ENCODE measurements at places on chromosomes 2 and 18.

DNA sequence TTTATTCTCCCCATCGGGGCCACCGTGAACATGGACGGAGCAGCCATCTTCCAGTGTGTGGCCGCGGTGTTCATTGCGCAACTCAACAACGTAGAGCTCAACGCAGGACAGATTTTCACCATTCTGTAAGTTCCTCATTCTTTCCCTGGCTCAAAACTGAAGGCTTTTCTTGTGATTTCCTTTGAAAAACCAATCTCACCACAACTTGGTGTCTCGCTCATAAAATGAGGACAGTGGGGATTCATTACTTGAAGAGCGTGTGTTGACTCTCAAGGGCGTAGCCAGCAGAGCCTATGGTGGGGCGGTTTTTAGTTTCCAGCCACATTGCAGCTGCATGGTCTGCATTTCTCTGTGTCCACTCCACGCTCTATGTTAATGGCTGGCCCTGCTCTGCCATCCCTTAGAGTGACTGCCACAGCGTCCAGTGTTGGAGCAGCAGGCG is 29.0 kb downstream of the SLC1A4 start:
- peak; percentile 34 for ATAC-seq

DNA sequence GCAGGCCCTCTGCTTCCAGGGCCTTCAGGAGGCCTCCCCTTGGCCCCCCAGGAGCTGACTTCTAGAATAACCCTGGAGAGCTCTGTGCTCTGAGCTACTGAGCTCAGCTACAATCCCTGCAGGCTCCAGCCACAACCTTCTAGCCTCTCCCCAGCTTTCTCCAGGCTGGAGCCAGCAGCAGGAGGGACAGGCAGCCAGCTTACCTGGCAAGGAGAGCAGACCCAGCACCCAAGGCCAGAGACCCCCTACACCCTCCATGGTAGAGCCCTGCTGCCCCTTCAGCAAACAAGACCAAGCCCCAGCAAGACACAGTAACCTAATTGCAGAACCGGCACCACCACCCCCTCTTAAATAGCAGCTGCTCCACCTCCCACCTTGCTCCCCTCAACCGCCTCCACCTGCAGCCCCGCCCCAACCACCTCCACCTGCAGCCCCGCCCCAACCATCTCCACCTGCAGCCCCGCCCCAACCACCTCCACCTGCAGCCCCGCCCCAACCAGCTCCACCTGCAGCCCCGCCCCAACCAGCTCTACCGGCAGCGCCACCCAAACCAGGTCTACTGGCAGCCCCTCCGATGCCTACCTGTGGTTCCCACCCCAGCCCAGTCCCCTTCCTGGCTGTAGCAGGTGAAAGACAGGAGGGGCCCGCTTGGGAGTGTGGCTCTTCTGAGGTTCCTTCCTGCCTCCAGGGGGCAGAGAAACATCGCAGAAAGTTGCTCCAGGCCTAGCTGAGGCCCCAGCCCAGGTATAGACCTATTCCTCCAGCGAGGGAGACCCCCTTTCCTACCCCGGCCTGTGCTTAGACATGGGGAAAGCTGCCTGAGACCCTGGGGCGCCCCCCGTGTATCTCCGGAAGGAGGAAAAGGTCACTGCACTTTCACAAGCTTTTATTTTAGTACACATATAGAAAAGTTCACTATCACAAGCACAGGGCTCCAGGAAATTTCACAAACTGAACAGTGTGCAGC is at the start of gene ASTL:
Gene ASTL (minus strand): TSS at position 324 of the 967 bp plus-strand sequence. CDS start 66 bp downstream, at position 258.
- ATAC-seq, result no peak

DNA sequence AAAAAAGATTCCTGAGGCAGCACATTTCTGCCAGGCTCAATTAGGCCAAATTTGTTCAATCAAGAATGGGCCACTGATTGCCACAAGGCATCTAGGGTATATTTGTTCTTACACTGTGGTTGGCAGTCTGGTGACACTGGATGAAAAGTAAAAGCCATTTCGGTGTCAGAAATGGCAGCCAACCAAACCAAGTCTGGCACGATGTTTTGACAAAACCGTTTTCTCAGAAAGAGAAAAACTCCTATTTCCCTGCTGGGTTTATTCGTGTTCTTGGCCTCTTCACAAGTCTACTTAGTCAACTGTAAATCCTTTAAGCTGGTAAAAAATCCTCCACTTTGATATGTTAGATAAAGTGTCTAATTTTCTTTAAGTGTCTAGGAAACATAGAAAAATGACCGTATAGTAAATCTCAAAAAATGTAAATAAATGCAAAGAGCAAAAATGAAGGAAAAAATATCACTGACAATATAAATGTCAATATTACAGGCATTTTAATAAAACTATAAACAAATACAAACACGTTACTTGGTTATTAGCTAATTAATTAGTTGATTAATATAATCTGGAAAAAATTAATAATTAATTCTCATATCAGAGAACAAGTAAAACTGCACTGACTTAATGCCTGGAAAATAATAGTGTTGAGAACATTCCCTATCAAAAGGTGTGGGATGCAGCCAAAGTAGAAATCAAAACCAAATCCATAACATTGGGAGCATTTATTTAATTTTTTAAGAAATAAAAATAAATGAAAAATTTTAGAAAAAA is 182.0 kb upstream of the ZNF804A start:
- no peak for ATAC-seq

GRCh38 chr2:237075749-237076599 is 9.7 kb upstream of the COPS8 start:
- no peak for ATAC-seq

DNA sequence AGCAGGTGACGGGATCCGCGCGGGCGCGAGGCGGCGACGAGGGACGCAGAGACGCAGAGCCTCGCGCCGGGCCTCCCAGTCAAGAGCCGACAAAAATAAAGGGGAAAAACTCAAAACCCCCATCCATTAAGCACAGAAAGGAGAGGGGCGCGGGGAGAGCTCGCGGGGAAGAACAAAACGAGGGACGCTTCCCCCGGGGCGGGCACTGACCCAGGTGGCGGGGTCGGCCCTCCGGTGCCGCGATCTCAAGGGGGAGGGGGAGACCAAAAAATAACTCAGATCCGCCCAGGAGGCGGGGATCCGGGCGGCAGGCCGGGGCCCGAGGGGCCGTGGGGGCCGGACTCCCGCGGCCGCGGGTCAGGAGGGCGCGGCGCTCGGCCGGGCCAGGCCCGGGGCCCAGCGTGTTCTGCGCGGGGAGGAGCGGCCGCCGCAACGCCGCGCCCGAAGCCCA is 597 bp downstream of the RNF103 start:
- ATAC-seq, result peak; percentile 78

DNA sequence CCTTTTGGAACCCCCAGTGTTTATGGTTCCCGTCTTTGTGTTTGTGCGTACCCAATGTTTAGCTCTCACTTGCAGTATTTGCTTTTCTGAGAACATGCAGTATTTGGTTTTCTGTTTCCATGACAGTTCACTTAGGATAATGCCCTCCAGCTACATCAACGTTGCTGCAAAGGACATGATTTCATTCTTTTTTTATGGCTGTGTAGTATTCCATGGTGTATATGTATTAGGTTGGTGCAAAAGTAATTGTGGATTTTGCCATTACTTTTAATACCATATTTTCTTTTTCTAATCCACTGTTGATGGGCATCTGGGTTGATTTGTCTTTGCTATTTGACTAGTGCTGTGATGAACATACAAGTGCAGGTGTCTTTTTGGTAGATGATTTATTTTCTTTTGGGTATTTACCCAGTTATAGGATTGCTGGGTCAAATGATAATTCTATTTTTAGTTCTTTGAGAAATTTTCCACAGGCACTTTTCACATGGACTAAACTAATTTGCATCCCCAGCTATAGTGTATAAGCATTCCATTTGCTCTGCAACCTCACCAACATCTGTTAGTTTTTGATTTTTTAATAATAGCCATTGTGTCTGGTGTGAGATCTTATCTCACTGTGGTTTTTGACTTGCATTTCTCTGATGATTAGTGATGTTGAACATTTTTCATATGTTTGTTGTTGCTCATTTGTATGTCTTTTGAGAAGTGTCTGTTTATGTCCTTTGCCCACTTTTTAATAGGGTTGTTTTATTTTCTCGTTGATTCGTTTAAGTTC is 63.6 kb downstream of the CERS6 start:
- ATAC-seq, result no peak

DNA sequence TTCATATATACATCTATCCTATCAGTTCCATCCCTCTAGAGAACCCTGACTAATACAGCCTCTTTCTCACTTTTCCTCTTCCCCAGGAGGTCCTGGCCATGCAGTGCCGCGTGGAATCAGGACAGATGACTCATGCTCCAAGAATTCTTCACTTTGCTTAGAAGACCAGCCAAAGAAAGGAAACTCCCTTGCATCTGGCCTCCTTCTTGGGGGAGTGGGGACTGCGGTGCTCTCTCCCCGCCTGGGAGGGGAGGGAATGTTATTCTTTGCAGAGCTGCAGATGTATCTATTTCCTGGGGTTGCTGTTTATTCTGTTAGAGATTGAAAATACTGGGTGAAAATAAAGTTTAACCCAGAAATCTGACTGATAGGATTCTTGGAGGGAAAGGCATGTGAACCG is 111.5 kb upstream of the SH3BP4 start:
- ATAC-seq, result peak; percentile 87
